Mesenteric fat pad (tissue), 1 donor: ENCODE measurements at places on chromosomes 5 and 9. TPM values are rescaled to one million over a fixed set of nuclear protein-coding genes. Genes with fewer than 3 reads are reported as not detected.

The DDX4 gene
- total RNA-seq = not detected

The FAM221B gene
- not detected for total RNA-seq

The FOXD1 gene
- 0.32 TPM for total RNA-seq

The C9 gene
- not detected for total RNA-seq

DNA sequence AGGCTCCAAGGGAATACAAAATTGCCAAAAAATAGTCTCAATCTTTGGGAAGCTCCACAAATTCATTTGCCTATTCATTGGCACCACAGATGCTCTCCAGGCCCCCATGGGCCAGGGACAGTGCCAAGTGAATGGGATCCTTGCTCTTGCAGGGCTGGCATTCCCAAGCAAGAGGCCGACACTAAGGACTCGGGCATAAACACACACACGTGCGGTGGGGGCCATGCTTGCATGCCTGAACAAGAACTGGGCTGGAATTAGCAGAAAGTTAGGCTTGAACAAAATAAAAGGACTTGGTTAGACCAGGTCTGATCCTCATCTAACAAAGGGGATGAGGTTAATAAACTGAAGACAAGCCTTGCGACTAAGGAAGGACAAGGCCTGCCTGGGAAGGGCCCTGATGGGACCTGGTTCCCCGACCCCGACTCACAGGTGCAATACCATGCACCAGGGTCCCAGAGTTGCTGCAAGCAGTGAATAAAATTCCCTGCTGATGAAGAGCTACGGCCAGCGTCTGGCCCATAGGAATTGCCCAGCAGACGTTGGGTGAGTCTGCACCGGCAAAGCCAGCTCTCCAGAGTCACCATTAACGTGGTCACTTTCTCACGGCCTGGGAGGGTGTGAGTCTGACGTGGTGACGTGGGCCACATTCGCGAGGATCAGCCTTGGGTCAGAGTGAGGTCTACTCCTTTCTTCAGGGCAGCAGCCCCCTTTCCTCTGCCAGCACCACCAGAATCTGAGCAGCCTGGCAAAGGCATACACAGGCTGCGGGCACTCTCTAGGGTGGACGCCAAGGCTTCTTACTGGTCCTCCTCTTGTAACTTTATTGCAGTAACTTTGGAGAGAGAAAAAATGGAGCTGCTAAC, 77.4 kb upstream of the FCN1 start:
- peak; percentile 85 for DNase-seq

- DNase-seq = no peak
Observed at GRCh38 chr5:14039576-14039975, 95.1 kb upstream of the DNAH5 start.

The ORM1 gene
- total RNA-seq = 0.64 TPM

The GPX8 gene
- total RNA-seq = 20.5 TPM

GRCh38 chr5:131986161-131986912, 25.1 kb downstream of the ACSL6 start:
- DNase-seq = no peak

DNA sequence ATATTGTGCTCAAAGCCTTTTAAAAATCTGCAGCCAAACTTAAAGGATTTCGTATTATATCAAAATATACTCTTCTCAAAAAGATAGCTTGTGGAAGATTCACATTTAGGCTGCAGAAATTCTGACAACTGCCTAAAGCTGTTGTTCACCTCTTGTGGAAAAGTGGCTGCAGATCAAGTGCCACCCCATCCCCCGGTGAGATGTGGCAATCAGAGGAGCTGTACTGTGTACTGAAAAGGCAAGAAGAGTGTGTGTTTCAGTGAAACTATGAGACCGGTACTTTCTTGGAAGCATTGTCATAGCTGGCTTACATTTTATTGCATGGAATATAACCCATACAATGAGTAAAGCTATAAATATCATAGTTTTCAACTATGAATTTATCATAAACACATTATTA, 64.3 kb downstream of the CDH18 start:
- DNase-seq = no peak

DNA sequence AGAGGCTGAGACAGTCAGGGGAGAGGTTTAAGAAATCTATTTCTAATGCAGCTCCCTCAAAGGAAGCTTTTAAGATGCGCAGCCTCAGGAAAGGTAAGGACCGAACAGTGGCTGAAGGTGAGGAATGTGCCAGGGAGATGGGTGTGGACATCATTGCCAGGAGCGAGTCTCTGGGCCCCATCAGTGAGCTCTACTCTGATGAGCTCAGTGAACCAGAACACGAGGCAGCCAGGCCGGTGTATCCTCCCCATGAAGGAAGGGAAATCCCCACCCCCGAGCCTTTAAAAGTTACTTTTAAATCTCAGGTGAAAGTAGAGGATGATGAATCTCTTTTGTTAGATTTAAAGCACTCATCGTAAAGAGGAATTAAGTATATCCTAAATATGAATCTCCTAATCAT, 8.2 kb downstream of the CAVIN4 start:
- no peak for DNase-seq
